ENCODE measurements at places on chromosomes 16 and 17. TPM values are rescaled to one million over a fixed set of nuclear protein-coding genes. Genes with fewer than 3 reads are reported as not detected.

The SEZ6L2 gene
- 19.3 TPM for polyA plus RNA-seq

The AHSP gene
- polyA plus RNA-seq, result not detected

- no peak for DNase-seq
Measured at GRCh38 chr16:89052191-89052889, 41.3 kb upstream of the ACSF3 start.

GRCh38 chr17:4199818-4200402 lies 56.9 kb downstream of the CYB5D2 start:
- DNase-seq, result no peak

DNA sequence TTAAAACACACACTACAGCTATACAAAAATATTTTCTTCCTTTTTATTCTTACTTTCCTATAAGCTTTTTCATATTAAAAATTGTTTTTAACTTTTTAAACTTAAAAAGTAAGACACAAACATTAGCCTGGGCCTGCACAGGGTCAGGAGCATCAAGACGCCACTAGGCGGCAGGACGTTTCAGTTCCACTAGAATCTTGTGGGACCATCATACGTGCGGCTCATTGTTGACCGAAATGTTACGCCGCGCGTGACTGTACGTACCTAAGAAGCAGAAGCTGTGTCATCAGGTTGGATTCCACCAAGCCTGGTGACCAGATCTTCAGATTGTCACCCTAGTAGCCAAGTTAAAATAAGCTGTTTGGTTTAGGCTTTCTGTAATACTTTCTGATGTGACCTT lies 47.1 kb downstream of the USP10 start:
- no peak for DNase-seq

GRCh38 chr17:19713901-19714361 lies 2.5 kb downstream of the SLC47A2 start:
- no peak for DNase-seq

- no peak for DNase-seq
Measured at GRCh38 chr17:73584049-73584448, 60.2 kb downstream of the SDK2 start.

DNA sequence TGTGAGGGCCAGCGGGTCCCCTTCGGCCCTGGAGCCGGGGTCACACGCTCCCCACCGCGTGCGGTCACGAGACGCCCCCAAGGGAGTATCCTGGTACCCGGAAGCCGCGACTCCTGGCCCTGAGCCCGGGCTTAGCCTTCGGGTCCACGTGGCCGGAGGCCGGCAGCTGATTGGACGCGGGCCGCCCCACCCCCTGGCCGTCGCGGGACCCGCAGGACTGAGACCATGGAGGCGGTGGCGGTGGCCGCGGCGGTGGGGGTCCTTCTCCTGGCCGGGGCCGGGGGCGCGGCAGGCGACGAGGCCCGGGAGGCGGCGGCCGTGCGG lies at the start of gene NAGLU:
Gene NAGLU (plus strand): TSS at position 194 of the 324 bp plus-strand sequence. CDS start 32 bp downstream, at position 226.
- DNase-seq, result no peak

DNA sequence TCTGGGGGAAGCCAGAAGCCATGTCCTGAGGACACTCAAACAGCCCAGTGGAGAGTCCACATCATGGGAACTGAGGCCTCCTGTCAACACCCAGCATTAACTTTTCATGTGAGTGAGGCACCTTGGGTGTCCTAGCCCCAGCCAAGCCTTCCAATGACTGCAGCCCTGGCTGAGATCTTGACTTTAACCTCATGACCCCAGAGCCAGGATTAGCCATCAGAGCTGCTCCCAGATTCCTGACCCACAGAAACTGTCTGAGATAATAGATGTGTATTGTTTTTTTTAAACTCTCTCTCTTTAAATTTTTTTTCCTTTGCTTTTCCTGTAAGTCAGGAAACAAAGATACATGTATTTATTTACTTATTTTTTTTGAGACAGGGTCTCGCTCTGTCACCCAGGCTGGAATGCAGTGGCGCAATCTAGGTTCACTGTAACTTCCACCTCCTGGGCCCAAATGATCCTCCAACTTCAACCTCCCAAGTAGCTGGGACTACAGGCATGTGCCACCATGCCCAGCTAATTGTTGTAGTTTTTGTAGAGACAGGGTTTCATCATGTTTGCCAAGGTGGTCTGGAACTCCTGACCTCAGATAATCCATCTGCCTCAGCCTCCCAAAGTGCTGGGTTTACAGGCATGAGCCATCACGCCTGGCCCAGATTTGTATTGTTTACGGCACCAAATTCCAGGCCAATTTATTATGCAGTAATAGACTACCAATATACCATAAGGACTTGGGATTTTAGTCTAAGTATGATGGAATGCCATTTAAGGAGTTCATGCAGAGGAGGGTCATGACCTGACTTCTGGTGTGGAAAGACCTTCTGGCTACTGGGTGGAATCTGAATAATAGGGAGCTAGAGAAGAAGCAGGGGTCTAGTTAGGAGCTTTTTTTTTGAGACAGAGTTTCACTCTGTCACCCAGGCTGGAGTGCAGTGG lies 14.0 kb upstream of the TMEM94 start:
- DNase-seq, result no peak

DNA sequence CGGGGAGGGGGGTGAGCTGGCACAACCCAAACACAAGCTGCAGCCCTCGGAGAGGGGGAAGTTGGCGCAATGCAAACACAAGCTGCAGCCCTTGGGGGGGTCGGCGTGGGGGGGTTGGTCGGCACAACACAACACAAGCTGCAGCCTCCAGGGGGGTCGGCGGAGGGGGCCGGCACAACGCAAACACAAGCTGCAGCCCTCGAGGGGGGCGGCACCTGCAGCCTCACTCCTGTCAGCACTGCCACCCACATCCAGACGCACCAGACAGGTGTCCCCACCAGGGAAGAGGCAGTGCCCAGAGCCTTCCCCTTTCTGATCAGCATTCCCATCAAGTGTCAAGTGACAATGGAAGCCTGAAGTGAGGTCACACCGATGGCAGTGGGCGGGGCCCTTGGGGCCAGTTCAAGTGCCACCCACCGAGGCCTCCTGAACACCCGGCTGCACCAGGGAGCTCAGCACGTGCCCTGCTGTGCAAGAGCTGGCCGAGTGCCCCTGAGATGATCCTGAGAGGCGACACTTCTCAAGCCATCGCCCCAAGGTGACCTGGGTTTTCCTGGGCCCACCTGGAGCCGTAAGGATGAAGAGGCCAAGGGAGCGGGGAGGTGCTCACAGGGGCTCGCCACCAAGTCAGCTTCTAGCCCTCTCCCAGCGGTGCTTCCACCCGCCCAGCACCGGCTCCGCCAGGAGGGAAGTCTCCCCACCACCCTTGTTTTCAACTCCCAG lies 59.3 kb downstream of the KLHDC4 start:
- DNase-seq, result no peak

DNA sequence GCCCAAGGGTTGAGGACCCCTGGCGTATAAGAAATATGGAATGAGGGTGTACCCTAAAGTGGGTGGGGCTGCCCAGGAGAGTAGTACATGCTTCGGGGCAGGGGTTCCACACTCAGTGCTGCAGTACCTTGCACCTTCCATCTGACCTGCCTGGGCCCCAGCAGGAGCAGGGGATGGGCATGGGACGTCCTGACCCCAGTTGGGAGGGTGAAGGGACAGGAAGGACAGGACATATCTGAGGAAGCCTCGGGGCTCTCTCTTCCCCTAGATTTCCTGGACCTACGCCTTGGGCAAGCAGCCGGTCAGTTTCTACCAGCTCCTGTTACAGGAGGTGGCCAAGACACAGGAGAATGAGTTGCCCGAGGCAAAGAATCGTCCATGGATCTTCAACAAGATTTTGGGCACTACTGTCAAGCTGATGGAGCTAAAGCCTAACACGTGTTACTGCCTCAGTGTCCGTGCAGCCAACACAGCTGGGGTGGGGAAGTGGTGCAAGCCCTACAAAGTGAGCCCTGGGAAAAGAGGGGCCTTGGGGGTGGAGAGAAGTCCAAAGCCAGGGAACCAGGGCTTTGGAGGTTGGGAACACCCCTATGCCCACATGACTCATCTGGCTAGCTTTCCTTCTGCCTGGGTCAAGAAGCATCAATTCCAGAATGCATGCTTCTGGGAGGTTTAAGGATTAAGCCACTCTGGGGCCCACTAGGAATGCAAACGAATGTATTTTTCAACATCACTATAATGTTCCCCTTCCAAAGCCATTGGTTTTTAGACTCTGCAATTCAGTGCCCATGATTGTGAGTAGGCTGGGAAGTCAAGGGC lies 7.9 kb downstream of the FNDC8 start:
- no peak for DNase-seq

DNA sequence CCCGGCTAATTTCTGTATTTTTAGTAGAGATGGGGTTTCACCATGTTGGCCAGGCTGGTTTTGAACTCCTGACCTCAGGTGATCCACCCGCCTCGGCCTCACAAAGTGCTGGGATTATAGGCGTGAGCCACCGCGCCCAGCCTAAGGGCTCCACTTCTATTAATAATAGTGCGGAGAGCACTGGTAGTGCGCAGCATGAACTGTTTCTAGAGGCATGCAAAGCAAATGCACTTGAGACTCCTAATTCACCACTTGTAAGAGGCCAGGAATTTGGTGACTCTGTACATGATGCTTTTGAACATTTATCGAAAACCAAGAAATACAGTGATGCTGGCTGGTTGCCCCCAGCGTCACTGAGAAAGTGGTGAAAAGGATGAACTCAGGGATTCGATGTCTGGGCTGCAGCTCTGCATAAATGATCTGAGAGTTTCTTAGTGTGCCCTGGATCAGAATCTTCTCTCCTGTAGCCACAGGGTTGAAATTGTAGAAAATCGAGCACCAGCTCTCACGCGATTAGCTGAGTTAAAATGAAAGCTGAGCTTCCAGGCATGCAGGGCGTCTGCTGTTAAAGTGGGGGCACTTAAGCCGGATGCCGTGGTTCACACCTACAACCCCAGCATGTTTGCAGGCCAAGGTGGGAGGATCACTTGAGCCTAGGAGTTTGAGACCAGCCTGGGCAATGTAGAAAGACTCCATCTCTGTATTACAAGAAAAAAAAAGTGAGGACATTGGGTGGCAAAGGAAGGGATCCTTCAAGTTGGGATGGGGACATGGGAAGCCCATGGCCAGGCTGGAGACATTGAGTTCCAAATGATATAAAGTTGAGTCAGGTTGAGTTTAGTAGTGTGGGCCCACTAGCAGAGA lies 4.8 kb downstream of the RNF213 start:
- no peak for DNase-seq

DNA sequence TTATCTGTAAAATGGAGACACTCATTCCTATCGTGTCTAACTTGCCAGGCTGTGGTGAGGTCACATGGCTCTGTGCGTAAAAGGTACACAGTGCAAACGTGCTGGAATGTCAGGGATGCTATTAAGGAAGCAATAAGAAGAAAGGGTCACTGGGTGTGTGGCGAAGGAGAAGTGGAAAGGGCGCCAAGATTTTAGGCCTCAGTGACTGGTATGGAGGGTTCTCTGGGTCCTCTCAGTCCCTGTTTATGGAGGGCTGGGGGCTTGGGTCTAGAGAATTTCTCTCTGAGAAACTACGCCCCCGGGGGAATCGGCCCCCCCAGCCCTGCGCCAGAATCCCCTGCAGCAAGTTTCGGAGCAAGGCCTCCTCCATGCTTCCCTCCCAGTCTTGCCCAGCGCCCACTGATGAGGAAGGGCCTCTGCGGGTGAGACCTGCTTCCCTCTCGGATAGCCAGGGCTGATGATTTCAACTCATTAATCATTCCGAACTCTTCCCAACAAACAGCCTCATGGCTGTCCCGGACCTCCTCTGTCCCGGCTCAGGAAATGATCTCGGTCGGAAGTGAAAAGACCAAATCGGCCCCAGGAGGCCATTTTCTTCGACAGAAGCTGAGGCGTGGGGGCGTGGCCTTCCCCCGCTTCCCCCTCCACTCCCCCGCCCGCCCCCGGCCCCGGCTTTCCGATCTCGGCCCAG lies 1.2 kb upstream of the HEXIM1 start:
- peak; percentile 82 for DNase-seq

GRCh38 chr16:75443298-75443697 lies 10.0 kb upstream of the CFDP1 start:
- DNase-seq, result peak; percentile 44

- no peak for DNase-seq
Measured at GRCh38 chr16:11806721-11807120, 9.7 kb upstream of the ZC3H7A start.

The P2RX5 gene
- polyA plus RNA-seq, result 5.0 TPM

The CNGB1 gene
- not detected for polyA plus RNA-seq

DNA sequence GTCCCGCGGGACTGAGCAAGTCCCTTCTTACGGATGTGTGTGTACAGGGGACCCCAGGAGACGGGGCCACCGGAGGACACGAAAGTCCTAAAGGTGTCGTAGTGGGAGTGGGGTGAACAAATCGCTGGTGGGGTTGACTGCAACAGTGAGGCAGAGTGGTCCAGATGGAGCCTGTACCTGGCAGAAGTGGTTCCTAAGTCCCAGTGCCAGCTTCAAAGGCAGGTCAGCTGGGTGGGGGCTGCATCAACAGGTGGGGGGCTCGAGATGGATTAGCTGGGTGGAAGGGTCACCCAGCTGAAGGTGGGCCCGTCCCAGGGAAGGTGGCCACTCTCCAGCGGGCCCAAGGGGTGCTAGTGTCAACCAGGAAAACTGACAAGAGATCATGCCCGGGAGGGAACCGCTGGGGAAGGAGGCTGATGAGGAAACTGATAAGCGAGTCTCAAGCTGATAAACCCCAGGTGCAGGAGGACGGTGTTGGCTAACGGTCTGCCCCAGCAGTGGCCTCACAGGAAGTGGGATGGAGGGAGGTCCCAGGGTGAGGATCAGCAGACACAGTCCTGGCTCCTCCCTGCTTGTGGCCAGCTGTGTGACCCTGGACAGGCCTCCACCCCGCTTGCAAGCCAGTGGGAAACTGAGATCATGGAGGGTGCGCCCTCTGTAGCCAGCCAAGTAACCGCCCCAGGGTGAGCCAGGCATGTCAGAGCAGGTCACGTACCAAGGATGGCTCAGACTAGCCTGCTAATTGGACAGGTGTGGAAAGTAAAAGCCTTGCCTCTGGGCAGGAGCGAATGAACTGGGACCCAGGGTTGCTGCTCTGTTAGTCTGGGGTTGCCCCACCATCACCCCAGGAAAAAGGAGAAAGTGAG lies 1.0 kb downstream of the ORAI3 start:
- peak; percentile 73 for DNase-seq

GRCh38 chr17:2420176-2420575 lies 19.3 kb upstream of the MNT start:
- DNase-seq, result no peak

The SCN4A gene
- 0.06 TPM for polyA plus RNA-seq

- no peak for DNase-seq
Measured at GRCh38 chr17:75535119-75535537, 9.6 kb downstream of the LLGL2 start.

- DNase-seq, result no peak
Measured at GRCh38 chr16:85291302-85292148, 179.3 kb upstream of the CIBAR2 start.

The PRSS8 gene
- not detected for polyA plus RNA-seq

DNA sequence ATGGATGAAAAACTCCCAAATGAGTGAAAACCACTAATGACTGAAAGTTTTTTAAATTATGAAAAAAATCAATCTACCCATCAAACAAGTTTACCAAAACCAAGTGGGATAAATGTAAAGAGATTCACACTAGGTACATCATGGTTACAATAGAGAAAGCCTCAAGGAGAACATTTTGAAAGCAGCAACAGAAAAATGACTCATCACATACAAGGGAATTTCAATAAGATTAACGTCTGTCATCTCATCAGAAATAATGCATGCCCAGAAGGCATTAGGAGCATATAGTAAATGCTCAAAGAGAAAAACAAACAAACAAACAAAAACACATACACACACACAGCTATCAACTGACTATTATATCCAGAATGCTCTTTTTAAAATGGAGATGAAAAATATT lies 261.8 kb upstream of the KIF2B start:
- DNase-seq, result no peak

The TBX4 gene
- 3.7 TPM for polyA plus RNA-seq

- no peak for DNase-seq
Measured at GRCh38 chr16:78681743-78682142, 582.3 kb downstream of the WWOX start.
